KBM-7 (cell line): ENCODE measurements at places on chromosomes 3 and 15.
A peak's percentile ranks its signal among the peaks of the same experiment; 100 is the strongest.

DNA sequence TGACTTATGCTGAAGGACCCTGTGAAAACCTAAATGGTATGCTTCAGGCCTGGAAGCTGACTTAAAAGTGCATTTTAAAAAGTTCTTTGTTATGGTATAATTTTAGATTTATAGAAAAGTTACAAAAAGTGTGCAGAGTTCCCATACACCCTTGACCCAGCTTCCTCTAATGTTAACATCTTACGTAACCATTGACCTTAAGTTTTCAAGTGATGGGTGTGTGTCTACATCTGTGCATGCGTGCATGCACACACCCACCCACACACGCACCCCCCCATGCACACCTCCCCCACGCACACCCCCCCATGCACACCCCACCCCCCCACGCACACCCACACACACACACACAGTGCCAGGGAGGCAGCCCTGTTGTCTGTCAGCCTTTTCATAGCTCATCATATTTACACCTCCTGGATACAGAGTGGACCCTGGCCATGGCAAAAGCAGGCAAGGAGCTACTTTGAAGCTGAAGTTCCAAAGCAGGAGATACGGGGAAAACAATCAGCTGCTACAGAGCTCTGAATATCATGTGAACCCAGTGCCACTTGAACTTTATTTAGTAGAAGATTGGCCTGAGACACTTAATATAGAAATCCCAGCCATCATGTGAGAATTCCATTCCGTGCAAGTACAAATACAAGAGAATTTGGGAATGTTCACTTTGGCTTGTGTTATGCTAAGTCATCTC is 30.0 kb upstream of the TRAK1 start:
- DNase-seq: no peak

DNA sequence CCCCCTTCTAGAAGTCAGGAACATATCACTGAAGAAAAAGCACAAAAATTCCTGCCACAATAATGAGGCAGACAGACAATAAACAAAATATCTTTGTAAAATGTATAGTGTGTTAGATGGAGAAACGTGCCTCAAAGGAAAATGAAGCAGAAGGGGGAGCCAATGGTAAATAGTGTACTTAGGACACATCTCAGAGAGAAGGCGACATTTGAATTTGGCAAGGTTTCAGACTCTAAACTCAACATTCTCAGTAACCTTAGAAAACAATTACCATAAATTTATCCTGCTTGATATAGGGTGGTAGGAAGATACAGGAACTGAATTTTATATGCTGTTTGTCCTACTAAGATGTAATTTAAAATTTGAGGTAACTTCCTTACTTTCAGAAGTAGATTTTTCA is 52.6 kb upstream of the PTX3 start:
- no peak for DNase-seq

DNA sequence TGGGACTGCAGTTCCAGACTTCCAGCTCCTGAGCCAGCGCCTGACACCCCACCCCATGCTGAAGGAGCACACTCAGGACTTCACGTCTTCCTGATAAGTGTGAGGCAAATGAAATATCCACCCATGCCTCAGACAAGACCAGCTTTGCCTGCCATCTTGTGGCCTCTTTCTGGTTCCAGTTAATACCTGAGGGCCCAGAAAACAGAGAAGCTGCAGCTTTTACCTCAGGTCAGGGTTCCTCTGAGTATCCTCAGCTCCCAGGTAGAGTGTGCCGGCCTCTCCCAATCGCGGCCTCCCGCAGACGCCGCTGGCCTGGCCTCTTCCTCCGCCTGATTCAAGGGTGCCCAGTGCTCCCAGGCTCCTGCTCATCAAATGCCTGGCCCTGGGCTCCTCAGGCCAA is 5.1 kb upstream of the KLHL6 start:
- peak; percentile 60 for DNase-seq

DNA sequence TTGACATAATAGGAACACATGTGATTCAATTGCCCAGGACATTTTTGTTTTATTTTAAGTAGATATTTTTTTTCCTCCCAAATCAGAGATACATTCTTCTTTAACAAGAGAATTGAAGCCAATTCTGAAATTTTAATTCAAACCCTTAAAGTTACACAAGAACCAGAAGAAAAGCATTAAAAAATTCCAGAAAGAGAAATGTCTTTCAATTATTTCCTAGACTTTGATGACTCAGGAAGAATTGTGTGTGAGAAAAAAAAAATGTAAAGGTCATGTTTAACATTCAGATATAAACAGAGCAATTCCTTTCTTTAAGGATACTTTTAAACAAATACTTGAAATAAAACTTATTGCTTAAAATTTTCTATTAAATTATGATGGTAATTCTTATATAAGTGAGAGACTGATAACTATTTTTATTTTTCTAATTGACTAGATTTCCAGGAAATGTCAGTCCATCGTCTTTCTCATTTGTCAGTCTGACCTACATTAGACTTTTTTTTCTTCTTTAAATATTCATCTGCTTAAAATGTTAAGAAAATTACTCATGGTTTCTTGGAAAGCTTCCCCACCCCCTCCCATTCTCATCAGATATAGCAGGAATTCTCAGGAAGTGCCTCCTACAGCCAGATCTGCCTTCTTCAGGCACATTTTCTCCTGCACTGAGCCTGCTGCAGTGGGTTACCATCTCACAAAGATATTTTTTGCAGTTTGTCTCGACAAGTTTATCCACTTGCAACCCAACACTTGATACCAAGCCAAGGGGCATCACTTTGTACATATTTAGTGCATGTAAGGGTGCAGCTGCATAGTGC is 261.8 kb upstream of the CBLB start:
- DNase-seq: peak; percentile 5

DNA sequence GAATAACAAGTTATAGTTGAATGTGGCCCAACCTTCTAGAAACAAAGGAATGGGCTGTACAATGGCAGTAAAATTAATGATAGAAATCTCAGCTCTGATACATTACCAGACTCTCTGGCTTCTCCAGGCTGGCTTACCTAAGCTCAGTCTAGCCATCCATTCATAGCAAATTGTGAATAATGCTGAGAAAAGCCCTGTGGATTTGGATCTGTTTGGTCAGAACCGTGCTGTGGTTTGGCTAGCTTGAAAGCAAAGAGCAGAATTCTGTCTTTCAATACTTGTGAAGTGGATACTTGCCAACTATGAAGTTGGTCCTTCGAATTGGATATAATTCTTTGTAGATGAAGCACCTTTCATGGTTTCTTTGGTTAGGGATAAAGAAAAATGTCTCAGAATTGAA is 199.1 kb downstream of the EPHA3 start:
- DNase-seq: no peak

GRCh38 chr3:16370872-16371740 is 106.1 kb downstream of the OXNAD1 start:
- no peak for DNase-seq

- DNase-seq: no peak
Measured at GRCh38 chr3:81887448-81887847, 126.0 kb upstream of the GBE1 start.

DNA sequence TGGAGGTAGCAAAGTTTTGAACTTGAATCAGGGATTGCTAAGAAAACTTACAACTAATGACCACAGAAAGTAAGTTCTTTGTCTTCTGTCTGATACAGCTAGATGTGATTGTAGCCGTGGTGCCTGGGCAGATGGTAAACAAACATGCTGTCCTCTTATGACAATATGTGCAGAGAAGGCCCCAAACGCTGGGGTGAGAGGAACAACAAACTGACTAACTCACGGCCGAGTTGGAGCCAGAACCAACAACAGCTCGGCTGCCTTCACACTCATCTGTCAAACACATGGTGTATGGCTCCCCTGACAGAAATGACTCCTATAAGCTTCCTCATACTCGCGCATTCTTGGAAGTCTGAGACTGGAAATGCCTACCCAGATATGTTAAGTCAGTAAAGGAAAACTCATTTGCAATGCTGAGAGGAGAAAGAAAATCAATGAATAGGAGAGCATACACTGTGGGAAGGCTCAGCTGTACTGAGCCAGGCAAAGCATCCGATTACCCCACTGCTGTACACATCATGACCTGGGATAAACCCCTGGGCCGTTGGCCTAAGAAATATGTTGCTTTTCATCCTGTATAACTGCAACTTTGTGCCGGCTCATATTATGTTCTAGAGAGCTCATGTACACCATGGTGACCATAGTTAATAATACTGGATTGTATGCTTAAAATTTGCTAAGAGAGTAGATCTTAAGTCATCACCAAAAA is 5.7 kb downstream of the THBS1 start:
- no peak for DNase-seq

DNA sequence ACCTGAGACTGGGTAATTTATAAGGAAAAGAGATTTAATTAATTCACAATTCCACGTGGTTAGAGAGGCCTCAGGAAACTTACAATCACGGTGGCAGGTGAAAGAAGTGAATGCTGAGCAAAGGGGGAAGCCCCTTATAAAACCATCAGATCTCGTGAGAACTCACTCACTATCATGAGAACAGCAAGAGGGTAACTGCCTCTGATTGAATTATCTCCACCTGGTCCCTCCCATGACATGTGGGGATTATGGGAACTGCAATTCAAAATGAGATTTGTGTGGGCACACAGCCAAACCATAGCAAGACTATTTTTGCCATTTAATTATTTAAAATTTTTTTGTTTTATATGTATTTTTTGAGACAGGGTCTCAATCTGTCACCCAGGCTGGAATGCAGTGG is 27.0 kb upstream of the KCTD6 start:
- DNase-seq: no peak

- DNase-seq: no peak
Measured at GRCh38 chr3:187274315-187274976, 17.1 kb downstream of the MASP1 start.

GRCh38 chr3:31704591-31705179 is 172.0 kb downstream of the STT3B start:
- no peak for DNase-seq

GRCh38 chr15:99438691-99439523 is 126.9 kb upstream of the MEF2A start:
- no peak for DNase-seq
